Gastrocnemius medialis (tissue), 4 donors: ENCODE measurements at places on chromosomes 1 and 21.

GRCh38 chr1:108053270-108054013 is 88.5 kb upstream of the VAV3 start:
- peak; percentile 11 for DNase-seq

DNA sequence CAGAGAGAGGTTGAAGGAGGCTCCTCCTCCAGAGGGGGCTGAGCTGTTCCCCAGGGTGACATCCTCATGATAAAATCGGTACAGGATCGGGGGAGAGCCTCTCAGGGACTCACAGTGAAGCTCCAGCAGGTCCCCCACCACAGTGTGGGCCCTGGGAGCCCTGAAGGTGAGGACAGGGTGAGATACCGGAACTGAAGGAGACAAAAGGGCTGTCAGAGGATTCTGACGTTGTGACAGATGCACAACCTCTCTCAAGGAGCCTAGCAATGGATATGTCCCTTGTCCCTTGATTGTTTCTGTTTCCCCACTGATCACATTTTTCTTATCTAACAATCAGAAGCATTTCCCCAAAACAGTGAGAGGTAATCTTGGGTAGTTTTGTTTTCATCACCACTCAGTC is 5.2 kb downstream of the FCRL3 start:
- DNase-seq = no peak

- no peak for DNase-seq
Measured at GRCh38 chr1:170262276-170262939, 116.6 kb downstream of the NTMT2 start.

DNA sequence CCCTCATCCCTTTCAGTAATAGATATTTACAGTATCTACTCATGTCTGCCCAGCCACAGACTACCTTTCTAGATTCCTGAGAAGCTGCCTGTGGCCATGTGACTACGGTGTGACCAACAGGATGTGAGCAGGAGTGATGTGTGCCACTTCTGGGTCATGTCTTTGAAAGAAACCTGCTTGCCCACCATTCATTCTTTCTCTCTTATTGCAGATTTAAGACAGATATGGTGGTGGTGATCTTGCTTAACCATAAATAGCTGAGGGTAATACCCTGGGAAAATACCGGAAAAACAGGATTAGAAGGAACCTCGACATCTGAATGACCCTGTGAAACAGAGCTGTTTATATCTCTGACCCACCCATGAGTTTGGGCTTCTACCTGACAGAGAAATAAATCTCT is 41.6 kb upstream of the GUCA2A start:
- no peak for DNase-seq

GRCh38 chr1:12462586-12462985 is 155.4 kb downstream of the DHRS3 start:
- no peak for DNase-seq

- no peak for DNase-seq
Measured at GRCh38 chr1:197272791-197273190, 4.7 kb downstream of the CRB1 start.

GRCh38 chr1:178933105-178933561 is 62.3 kb upstream of the ANGPTL1 start:
- no peak for DNase-seq

DNA sequence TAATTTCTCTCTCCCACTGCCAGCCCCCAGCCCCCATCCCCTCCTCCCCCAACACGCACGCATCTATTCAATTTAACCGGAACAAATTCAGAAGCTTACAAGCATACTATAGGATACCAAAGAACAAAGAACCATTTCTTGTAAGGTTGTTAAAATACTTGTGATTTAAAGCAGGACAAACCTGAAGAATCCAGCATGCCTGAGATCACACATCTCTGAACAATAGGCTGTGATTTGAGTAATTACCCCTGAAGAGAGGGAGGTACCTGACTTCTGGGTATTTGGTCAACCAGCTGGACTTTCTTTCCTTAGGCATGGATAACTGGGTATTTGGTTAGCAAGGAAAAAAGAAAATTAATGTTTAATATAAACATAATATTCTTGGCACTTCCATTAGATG is 105.1 kb downstream of the NMNAT2 start:
- no peak for DNase-seq

DNA sequence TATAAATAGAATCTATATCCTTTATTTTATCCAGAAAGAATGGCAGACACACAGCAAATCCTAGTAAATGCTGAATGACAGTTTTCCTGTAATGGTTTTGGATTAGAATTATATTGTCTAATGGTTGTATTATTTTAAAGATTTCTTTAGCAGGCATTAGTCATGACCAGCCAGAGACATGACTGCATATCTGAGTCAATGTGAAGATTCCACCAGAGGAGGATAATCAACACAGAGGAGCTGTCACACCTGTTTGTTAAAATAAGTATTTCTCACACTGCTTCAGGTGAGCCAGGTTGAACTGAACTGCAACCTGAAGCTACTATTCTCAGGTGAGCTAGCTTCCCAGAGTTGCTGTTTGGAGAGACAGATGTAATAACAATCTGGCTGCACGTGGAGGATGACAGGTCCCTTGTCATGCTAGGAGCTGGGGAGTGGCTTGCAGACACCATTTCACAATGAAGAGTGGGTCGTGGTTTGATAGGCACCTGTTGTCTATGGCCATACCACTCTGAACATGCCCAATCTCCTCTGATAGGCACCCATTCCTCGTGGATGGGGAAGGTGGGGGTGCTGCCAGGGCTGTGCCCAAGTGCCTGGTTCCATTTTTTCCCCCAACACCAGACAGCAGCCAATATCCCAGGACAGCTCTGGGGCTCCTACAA is 94.3 kb downstream of the KCNJ6 start:
- DNase-seq = no peak

DNA sequence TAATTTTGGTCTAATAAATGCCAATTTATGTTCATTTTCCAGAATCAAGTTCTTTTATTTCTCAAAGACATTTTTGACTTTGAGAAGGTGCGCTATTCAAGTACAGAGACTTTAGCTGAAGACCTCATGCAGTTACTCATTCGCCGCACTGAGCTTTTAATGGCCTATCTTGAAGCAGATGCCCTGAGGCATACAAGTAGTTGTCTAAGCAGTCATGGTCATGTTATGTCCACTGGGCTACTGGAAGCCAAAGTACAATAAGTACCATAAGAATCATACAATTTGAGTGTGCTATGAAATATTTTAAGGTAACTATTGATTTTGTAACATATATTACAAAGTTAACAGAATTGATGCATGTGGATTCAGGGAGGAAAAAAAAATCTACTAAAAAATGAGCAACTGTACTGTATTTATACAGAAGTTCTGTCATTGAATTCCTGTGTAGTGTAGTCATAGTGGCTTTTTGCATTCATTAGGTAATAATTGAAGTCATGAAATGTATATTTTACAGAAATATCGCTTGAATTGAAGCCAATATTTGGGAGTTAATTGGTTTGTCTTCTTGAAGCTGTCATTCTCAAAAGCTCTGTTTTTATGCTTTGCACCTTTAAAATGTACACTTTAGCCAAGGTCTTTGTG is 13.5 kb upstream of the NEXN start:
- DNase-seq = no peak

- DNase-seq = no peak
Measured at GRCh38 chr1:205492201-205492667, 12.2 kb upstream of the CDK18 start.

DNA sequence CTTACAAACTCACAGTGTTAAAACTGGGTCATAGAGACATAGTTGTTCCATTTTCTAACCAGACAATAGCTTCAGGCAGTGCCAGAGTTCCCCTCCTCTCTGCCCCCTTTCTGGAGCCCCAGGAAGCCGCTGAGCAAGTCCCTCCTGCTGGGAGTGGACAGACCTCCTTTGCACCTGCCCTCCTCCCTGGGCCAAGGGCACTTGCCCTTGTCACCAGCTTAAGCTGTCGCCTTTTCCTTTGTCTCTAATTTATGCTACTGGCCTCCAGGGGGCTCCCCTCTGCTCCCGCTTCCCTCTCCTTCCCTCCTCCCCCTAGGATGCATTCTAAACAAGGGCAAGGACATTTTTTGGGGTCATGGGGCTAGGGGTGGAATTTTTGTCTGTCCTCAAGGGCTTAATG is 182.4 kb downstream of the MIS18A start:
- no peak for DNase-seq

- no peak for DNase-seq
Measured at GRCh38 chr1:245054507-245055270, 100.1 kb upstream of the KIF26B start.

GRCh38 chr1:236746785-236747184 is 48.3 kb upstream of the MTR start:
- DNase-seq = no peak

DNA sequence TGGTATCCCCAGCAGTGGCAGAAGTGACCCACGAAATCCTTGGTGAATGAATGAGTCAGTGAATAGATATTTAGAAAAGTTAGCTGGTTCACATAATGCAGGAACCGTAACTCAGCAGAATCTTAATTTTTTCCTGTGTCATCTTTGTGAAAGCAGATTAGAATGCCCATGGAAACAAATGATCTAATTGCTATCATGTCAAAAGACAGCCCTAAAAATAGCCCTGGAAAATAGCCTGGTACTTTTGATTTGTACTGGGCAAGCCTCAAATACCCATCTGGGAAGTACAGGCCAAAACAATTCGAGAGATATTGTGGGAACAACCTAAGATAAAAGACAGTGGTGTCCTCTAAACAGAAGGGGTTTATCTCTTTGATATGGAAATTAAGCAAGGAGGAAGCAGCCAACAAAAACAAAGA is 21.1 kb downstream of the FYB2 start:
- no peak for DNase-seq

DNA sequence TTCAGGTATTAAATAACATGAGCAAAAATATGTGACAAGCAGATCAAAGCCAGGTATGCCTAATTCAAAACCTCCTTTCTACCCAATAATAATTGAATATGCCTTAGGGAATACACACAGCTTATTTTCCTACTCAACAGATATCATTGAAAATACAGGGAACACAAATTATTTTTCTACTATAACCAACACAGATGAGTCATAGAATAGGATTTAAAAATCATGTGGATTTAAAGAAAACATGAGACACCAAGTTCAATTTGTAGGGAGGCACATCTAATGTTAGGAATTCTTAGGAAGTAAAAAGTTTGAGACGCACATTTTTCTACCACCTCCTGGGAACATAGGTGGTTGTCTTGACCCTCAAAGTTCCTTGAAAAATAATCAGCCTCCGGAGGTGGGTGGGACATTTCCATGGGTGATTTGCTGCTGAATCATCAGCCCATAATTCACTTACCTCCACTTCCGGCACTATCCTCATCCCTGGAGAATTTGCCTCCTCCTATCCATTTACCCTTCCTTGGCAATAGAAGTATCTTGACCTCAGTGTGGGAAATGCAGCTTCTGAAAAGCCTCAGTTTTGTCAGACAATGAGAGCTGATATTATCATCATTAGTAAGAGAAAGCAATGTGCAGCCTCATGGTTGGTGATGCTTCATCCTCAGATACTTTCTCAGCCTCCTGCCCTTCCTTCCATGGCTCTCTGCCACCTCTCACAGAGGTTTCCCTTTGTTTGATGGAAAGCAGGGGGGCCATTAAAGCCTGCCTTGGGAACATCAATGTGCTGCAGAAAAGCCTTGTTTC is 33.5 kb upstream of the RGS4 start:
- DNase-seq = no peak

GRCh38 chr1:12167493-12168429 is 970 bp downstream of the TNFRSF1B start:
- DNase-seq = no peak

GRCh38 chr1:55050283-55050682 is 10.9 kb downstream of the PCSK9 start:
- DNase-seq = no peak

DNA sequence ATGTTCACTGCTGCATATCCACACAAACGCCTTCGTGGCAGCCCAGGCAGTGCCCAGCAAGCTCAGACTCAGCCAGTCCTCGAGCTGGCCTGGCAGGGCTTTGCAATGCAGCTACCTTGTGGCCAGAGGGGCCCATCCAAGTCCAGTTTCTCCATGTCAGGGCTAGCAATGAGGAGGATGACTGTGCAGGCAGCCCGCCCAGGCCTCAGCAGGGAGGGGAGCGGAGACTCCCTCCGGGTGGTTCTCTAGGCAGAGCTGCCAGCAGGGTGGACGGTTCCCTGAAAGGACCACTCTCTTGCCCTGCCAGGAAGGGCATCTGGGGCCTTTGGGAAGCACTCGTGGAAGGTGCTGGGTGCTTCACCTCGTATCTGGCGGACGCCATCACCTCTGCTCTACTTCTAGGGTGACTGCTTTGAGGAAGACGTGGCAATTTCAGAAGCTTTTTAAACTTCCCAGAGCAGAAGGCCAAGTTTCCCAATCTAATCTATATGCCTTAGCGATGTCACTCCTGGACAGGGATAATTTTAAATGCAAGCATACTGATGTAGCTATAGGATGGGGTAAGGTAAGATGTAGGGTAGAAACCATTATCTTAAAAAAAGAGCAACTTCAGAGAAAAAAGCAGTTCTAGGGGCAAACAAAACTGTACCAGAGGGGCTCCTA is 56.2 kb downstream of the RUNX1 start:
- DNase-seq = peak; percentile 79

DNA sequence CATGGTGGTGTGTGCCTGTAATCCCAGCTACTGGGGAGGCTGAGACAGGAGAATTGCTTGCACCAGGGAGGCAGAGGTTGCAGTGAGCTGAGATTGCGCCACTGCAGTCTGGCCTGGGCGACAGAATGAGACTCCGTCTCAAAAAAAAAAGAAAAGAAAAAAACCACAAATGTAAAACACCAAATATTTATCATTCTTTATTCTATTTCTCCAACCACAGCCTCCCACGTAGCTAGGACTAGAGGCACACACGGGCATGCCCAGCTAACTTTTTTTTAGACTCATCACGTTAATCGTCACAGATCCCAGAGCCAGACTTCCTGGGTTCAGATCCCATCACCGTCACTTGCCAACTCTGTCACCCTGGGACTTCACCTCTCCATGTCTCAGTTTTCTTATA is 13.5 kb downstream of the DNAJC16 start:
- DNase-seq = no peak
